ENCODE measurements at places on chromosomes 13 and 19. TPM values are rescaled to one million over a fixed set of nuclear protein-coding genes. Genes with fewer than 3 reads are reported as not detected.

The KCNN4 gene
- 5.8 TPM for total RNA-seq

- no peak for DNase-seq
These were observed 96.5 kb downstream of the DHRS12 start for GRCh38 chr13:51707461-51707860.

- DNase-seq = no peak
These were observed 542.3 kb upstream of the ATXN8OS start for GRCh38 chr13:69565334-69565733.

The GNG8 gene
- total RNA-seq = not detected

The MUC16 gene
- 0.10 TPM for total RNA-seq

- no peak for DNase-seq
These were observed 344.6 kb downstream of the RFC3 start for GRCh38 chr13:34162544-34162933.

All from posterior vena cava (tissue), 2 donors.